Psoas muscle (tissue), 8 donors: ENCODE measurements at places on chromosomes 4 and X.

DNA sequence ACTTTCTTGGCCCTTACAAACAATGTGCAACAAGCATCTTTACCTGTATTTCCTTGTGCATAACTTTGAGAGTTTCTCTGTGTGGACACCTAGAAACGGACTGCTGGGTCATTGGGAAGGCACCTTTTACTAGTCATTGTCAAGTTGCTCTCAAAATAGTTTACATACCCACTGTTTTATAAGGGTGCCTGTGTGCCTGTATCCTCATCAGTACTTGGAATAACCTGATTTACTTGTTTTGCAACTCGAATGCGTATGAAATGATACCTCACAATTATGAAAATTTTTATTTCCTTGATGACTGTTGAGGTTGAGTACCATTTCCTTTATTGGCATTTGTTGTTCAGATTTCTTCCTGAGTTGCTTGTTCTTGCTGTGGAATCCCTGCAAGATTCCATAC, 150.8 kb downstream of the STIM2 start:
- DNase-seq: no peak

GRCh38 chr4:142984871-142985585, 138.9 kb upstream of the INPP4B start:
- DNase-seq: no peak

- DNase-seq: no peak
Measured at GRCh38 chr4:6493658-6494304, 21.4 kb upstream of the PPP2R2C start.

- no peak for DNase-seq
Measured at GRCh38 chr4:129532573-129532972, 436.6 kb downstream of the C4orf33 start.

DNA sequence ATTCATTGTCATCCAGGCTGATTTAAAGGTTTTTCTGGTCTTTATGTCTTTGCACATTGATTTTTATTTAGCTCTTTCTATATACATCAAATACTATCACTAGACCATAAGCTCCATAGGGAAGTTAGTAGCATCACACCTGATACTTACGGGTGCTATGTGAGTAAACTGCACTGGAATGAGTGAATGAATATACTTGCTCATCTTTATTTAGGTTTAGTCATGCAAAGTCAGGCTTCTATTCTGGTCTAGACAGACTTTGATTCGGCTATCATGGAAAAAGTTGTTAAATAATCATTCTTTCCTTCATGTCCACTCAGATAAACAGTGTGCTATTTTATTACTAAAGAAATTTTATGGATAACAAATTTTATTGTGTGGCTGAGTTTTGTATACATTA, 457.8 kb upstream of the PCDH7 start:
- no peak for DNase-seq

GRCh38 chr4:86582410-86582809, 11.7 kb upstream of the PTPN13 start:
- DNase-seq: no peak

DNA sequence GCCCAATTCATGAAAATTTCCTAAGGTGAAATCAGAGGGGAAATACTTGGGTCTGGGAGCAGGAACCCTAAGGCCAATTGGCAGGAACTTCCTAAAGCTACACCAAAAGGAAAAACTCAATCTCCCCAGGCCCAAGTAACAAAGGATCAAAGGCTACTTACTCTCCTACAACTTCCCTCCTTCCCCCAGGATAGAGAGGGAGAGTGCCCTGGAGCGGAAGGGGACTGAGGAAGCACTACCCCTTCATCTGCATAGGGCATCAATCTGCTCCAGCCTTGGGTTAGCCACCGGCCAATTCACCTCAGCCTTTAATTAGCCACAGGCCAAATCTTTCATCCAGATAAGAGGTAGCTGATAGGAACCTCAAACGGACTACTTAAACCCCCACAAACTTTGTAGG, 55.0 kb downstream of the SLC34A2 start:
- DNase-seq: no peak

DNA sequence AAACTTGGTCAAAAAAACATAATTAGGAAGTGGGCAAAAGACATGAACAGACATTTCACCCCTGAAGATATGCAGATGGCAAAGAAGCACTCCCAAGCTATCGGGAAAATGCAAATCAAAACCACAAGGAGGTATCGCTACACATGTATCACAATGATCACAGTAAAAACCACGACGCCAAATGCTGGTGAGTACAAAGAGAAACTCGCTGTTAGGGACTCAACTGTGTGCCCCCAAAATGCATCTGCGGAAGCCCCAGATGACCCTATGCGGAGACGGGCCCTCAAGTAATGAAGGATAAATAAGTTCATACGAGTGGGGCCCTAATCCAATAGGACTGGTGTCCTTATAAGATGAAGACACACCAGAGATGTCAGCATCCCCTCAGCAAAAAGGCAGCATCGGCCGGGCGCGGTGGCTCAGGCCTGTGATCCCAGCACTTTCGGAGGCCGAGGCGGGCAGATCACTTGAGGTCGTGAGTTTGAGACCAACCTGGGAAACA, 10.2 kb downstream of the GAK start:
- no peak for DNase-seq

DNA sequence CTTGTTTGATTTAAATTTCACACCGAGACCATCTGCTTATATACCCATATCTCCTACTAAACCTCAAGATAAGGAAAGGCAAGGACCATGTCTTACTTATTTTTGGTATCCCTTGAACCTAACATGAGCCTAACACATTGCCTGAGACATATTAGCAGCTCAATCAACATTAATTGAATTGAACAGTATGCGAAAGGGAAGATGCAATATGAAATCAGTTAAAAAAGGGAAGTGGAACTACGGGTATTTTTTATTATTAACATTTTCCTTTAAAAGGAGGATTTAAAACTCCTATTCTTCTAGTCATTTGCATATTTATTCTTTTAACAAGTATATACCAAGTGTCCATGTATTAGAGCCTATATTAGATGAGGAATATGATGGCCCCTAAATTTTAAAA, 197.0 kb downstream of the CAMK2D start:
- no peak for DNase-seq
